NCI-H69 (cell line): ENCODE measurements at places on chromosomes 3 and 15.

GRCh38 chr15:31345606-31346366, 19.2 kb downstream of the KLF13 start:
- DNase-seq = no peak

- no peak for DNase-seq
Measured at GRCh38 chr15:48544778-48545177, 100.7 kb downstream of the FBN1 start.

GRCh38 chr15:83475551-83475950, 28.4 kb downstream of the SH3GL3 start:
- DNase-seq = no peak

DNA sequence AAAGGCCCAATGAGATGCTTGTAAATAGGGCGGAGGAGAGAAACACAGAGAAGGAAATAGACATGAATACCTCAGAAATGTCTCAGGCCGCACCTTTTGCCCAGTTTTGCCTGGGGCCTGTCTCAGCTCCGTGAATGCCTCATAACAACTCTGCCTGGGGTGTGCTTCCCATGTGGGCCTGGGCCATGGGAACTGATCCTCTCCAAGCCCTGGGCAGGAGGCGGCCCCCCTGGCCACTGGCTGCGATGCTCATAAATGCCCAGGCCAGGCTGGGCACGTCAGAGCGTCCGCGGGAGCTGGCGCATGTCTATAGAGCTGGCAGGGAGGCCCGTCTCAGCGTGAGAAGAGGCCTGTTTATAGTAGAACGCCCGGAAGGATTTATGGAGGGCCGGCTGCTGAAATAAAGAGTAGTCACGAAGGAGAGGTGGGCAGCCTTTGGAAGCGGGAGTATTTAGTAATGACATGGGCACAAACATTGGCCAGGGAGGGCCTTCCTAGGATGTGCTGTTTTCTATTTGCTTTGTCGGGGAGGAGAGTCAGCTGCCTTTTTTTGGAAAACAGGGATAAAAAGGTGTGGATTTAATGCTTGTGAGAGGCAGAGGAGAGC, 85.9 kb upstream of the IGF1R start:
- DNase-seq = no peak
